Fibroblast of lung (primary cell): ENCODE measurements at places on chromosomes 11 and 22. TPM values are rescaled to one million over a fixed set of nuclear protein-coding genes. Genes with fewer than 3 reads are reported as not detected.

The ZC3H12C gene
- 8.5 and 10.1 TPM in 2 replicates for total RNA-seq

The VPS51 gene
- total RNA-seq: 144 and 171 TPM in 2 replicates

The HDHD5 gene
- total RNA-seq: 16.2 and 17.7 TPM in 2 replicates

The SYT13 gene
- total RNA-seq: not detected in 2 replicates

The ROBO3 gene
- 11.6 and 25.4 TPM in 2 replicates for total RNA-seq

The MRPL49 gene
- total RNA-seq: 46.2 and 70.8 TPM in 2 replicates

The KIRREL3 gene
- 0.26 and 2.8 TPM in 2 replicates for total RNA-seq

The MS4A3 gene
- not detected in 2 replicates for total RNA-seq

The AMPD3 gene
- total RNA-seq: 6.2 and 24.9 TPM in 2 replicates

The HTR3A gene
- not detected in 2 replicates for total RNA-seq

The NPAS4 gene
- not detected in 2 replicates for total RNA-seq

The TIMP3 gene
- 145 and 242 TPM in 2 replicates for total RNA-seq
